ENCODE measurements at places on chromosomes 6 and 20.

GRCh38 chr6:56567501-56567900 is 75.2 kb downstream of the DST start:
- DNase-seq, result no peak

GRCh38 chr20:13857961-13858360 is 73.1 kb downstream of the NDUFAF5 start:
- no peak for DNase-seq

DNA sequence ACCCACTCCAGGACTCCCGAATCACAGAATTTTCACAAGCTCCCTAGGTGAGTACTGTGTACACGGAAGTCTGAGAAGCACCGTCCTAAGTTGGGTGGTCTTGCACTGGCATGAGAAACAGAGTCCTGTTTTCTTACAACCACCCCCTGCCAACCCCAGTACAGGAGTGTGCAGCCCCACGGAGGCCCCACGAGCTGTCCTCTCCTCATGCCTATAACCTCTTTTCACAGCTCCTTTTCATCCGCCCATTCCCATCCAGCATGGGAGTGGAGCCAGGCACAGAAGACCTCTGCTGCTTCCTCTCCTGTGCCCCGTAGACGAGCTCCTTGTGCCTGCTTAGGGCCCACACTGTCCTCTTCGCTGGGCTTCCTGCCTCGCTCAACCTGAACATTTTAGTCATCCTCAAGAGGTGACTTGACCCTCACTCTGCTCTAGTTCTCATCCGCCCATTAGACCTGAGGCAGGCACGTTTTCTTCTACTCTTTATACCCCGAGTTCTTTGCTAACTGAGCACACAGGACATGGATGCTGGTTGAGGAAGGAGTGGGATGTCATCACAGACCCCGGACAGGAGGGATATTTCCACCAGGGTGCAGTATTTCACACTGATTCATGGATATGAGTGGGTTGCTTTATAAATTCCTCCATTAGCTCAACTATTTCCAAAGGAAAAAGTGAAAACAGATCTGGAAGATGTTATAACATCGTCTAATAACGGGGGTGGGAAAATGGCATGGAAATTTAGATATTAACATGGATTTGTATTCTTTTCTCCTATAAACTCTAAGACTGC is 160.5 kb downstream of the TTLL2 start:
- peak; percentile 15 for DNase-seq

GRCh38 chr6:11616200-11616611 is 78.7 kb downstream of the TMEM170B start:
- DNase-seq, result no peak

- no peak for DNase-seq
Measured at GRCh38 chr6:161890832-161891297, 617.0 kb upstream of the AGPAT4 start.

GRCh38 chr20:18390201-18390600 is 76.6 kb downstream of the DZANK1 start:
- DNase-seq, result no peak

DNA sequence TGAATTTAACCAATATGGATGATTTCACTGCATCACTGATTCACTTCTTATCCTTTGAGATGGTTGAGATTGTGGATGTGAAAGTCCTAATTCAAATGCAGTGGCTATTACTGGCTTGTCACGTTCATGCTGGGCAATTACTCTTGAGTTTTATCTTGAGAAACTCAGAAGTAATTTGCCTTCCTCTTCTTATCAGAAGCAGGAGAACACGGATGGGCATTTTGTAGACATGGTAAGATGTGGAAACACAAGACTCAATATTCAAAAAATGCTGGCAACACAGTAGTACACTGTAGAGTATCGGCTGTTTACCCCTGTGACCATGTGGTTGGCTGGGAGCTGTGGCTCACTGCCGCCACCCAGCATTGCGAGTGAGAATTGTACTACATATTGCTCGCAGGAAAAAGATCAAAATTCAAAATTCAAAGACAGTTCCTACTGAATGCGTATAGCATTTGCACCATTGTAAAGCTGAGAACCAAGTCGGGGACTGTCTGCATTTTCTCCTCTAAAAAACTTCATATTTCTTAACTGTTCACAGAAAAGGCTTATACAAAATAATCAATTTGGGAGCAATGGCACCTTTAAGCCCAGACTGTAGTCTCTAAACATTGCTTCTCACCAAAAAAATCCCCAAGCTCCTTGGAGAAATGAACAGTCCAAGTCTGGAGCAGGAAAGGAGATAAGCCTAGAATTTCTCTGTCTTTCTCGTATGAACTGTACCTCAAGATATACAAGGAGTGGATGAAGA is 61.9 kb upstream of the ELOVL5 start:
- DNase-seq, result peak; percentile 72

- DNase-seq, result no peak
Measured at GRCh38 chr6:137698636-137699030, 168.4 kb upstream of the TNFAIP3 start.

- DNase-seq, result no peak
Measured at GRCh38 chr20:1178623-1179022, 6.2 kb downstream of the TMEM74B start.

DNA sequence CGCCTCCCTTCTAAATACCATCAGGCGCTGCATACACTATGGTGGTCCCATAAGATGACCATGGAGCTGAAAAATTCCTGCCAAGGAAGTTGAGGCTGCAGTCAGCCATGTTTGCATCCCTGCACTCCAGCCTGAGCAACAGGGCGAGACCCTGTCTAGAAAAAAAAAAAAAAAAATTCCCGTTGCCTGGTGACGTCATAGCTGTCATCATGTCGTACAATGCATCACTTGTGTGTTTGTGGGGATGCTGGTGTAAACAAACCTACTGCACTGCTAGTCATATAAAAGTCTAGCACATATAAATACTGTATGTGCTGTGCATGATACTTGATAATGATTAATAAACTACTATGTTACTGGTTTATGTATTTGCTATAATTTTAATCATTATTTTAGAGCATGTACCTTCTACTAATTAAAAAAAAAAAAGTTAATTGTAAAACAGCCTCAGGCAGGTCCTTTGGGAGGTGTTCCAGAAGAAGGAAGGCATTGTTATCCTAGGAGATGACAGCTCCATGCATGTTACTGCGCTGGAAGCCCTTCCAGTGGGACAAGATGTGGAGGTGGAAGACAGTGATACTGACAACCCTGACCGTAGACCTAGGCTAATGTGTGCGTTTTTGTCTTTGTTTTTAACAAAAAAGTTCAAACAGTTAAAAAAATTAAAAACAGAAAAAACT is 132.6 kb downstream of the BANF2 start:
- DNase-seq, result no peak

Data from thyroid gland (tissue), 4 donors.